GM12892 (cell line): ENCODE measurements at places on chromosomes 11 and 22.

GRCh38 chr11:72848846-72849466, 34.7 kb downstream of the ATG16L2 start:
- no peak for DNase-seq

- no peak for DNase-seq
These were observed 72.0 kb upstream of the SHISAL1 start for GRCh38 chr22:44384563-44385295.

GRCh38 chr11:122726028-122726427, 70.5 kb downstream of the UBASH3B start:
- DNase-seq: no peak

- DNase-seq: no peak
These were observed 197.9 kb upstream of the BDNF start for GRCh38 chr11:27898166-27898565.

GRCh38 chr22:30277547-30278344, 11.1 kb upstream of the OSM start:
- DNase-seq: no peak

- DNase-seq: no peak
These were observed 4.3 kb upstream of the RAD9A start for GRCh38 chr11:67387518-67387917.

DNA sequence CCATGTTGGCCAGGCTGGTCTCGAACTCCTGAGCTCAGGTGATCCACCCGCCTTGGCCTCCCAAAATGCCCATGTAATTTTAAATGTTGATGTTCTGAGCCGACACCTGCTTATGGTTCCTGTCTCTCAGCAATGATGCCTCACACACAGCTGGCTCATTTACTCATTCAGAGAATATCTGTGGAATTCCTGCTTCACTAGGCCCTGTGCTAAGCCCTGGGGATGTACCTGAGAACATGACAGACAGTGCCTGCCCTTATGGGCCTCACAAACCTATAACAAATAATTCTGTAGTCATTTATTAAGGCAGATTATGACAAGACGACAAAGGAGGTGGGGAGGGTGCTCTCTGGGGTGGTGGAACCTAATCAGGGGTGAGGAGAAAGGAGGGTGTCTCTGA, 93.7 kb downstream of the PRR5L start:
- no peak for DNase-seq

DNA sequence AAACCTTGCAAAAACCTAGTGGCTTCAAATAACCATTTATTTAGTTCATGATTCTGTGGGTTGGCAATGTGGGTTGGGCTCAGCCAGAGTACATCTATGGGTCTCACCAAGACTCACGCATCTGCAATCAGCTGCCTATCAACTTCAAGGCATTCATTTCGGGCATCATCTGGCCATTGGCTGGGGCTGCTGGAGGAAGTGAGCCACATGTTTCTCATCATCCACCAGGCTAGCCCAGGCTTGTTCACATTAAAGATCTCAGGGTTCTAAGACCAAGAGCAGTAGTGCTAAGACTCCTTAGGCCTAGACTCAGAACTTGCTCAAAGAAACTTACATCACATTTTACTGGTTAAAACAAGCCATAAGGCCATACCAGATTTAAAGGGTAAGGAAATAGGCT, 478.9 kb upstream of the ARHGAP42 start:
- no peak for DNase-seq

DNA sequence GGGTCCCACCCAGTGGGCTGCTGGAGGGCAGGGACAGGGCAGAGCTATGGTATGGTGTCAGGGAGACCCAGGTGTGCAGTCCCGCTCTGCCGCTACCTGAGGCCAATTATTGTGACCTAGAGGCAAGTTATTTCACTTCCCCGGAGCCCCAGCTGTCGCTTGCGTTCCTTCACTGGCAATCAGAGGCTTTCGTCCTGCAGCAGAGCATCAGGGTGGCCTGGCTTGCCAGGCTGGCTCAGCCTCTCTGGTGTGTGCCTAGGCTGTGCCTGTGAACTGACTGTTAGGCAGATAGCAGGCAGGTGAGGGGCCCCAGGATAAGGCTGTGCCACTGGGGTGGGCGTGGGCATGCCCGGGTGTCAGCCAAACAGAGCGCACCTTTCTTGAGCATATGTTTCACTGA, 31.4 kb downstream of the GLB1L2 start:
- no peak for DNase-seq

DNA sequence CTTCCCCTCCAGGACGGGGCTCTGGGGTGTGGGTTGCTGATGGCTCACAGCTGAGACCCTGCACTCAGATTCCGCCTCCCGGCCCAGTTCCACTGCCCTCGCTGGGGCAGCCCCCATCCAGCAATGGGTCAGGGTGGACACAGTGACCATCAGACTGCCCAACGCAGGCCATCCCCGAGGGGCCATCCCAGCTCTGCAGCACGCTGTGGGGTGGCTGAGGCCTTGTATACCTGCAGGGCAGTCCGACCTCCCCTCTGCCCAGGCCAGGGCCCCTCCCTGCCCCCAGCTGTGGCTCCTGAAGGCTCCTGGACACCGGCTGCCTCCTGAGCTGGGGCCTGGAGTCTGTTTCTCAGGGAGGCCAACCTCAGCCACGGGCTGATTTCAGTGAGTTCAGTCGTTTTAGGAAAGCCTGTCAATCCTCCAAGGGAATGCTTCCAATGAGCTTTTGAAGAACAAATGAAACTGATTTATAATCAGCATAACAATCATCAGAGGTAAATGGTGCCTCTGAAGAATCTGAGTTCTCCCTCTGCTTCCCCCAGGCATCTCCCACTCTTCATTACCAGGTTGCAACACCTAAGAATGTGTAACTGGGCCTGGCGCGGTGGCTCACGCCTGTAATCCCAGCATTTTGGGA, 95.1 kb downstream of the CELSR1 start:
- DNase-seq: no peak

DNA sequence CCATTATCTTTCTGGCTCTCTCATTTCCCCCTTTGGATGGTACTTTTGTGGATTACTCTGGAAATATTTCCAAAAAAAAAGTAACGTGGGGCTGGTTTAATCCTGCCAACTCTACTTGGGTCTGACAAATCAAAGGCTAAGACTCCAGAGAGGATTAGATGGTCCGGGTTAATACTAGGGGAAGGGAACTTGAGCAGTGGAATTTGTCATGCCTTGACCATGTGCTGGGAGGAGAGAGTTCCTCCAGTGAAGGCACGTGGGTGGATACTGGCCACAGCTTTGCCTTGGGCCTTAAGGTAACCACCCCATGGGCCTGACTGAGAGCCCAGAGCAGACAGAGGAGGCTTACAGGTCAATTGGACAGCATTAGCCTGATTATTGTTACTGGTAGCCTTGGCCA, 120.3 kb downstream of the NAV2 start:
- DNase-seq: no peak

GRCh38 chr11:45339729-45340519, 53.8 kb upstream of the SYT13 start:
- peak; percentile 78 for DNase-seq

GRCh38 chr11:41235668-41236067, 223.8 kb downstream of the LRRC4C start:
- no peak for DNase-seq

DNA sequence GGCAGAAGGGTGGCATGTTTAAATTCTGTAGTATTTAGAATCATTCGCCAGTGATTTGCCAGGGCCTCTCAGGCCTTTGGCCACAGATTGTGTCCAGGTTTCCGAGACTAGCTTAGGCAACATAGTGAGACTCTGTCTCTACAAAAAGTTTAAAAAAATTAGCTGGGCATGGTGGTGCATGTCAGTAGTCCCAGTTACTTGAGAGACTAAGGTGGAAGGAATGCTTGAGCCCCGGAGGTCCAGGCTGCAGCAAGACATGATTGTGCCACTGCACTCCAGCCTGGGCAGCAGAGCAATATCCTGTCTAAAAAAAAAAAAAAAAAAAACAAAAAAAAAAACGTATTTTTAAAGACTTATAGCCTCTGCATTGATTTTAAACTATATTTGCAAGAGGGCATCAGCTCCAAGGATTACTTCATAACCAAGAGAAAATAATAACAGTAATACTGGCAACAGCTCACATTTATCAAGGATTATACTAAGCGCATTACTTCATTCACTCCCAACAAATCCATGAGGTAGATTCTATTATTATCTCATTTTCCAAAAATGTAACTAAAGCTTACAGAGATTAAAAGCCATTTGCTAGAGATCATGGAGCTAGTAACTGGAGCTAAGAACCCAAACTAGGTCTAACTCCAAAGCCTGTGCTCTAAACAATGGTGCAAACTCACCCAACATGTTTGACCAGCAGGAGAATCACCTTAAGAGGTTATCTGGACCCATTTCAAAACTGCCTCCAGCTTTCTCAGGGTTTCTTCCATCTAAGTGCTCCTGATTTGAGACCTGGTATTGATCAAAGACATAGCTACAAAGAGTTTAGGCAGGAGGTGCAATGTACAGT, 32.6 kb upstream of the SLC6A5 start:
- DNase-seq: no peak

GRCh38 chr11:114259124-114259526, 37.1 kb upstream of the NNMT start:
- DNase-seq: no peak

DNA sequence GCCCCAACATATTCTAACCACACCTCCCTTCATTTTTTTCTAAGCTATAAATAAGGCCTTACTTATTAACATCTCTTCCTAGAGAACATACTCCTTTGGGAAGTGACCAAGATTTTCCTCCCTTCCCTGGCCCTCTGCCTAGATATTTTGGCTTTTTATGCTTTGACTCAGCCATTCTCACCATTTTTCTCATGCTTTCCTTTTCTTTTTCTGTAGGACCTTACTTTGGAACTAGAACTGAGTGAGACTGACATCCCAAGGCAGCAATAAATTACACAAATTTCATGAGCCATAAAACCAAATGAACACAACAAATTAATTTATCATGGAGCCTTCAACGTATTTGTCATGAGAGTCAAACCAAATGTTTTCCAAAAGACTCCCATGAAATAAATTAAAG, 142.7 kb upstream of the CTSC start:
- no peak for DNase-seq

DNA sequence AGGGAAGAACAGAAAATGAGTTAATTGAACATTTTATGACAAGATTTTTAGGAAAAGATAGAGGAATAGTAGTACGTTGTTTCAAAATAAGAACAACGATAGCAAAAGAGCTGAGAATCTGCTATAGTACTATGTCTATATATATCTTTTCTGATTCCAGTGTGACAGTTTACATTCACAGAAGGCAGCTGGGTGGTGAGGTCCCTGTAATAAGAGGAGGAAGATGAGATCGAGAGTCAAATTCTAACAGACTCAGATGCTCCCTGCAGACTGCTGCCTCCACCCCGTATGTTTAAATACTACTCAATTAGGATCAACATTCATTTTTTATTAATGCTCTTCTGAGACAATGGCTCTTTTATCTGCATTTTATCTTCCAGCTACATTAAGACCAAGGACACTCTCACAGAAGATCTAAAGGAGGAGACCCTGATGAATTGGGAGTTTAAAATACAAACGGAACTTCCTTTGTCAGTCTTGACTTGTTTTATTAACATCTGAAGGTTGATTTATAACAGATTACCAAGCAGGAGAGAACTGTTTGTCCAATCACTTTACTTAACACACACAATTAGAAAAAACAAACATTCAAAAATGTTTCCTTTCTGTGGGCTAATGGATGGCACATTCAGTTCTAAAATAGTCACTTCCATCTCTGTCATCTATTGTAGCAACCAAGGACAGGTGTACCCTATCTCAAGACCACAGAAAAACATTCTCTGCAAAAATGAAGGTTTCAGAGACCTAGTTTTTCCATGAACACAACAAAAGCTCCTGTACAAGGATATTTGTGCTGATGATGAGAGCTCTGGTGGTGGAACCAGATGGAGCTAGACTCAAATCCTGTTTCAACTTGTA, 240.2 kb downstream of the CADM1 start:
- DNase-seq: no peak

DNA sequence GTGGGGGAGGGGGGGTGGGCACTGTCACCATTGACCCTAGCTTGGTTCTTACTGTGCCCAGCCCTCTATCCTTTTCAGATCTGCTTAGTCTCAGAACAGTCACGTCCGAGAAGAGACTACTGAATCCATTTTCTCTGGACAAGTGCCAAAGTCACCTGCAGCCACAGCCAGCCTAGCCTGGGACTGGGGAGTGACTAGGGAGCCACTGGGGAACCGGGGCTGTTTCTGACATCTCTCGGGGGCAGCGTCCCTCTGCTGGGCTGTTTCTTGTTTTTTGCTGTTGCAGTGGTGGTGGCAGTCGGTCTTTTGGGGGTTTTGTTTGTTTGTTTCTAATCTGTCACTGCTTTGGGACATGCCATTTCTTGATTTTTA, 8.7 kb downstream of the SLC37A2 start:
- DNase-seq: no peak

DNA sequence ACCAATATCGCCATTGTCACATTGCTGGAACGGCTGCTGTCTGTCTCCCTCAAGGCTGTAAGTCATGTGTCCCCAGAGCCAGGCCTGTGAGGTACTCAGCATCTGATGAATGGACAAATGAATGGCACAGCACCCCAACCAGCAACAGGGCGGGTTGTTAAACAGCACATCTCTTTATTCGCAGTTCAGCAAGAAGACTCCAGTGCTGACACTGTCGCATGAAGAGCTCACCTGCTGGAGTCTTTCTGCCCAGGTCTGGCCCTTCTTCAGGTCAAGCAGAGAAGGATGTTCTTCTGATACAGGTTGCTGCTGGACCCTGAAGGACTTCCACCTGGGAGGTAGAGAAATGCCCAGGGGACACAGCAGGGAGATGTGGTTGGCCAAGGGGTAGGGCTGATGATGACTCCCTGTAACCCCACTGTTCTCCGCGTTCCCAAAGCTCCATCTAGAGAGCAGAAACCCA, 4.8 kb downstream of the SPATA19 start:
- no peak for DNase-seq

DNA sequence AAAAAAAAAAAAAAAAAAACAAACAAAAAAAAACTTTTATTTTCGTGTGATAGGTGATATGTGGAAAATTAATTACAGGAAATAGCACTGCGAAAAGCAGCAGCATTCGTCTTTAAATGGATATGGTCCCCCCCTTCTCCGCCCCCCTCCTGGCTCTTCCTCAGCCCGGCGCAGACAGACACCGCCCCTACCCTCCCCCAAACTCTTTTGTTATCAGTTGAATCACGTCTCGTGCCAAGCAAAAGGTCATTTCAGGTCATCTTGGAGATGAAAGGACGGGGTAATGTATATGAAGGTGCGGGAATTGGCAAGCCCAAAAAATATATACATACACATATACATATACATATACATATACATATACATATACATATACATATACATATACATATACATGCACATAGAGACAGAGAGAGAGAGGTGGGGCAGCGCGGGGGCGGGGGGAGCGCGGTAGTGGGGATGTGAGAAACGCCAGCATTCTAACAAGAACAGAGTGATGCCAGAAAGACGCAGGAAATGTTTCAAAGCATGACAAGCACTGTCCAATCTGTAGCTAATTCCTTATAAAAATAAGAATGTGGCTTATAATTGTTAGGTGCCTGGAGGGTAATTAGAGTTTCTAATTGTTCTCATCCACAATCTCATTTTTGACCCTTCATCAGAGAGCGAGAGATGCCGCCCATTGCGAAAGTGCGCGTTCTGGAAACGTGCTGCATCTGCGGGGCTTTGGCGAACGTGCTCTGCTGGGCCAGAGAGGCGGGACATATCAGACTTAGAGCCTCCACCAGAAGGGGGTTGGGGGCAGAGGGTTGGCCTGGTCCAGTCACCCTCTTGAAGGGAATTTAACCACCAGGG, 214.5 kb upstream of the UBASH3B start:
- DNase-seq: no peak
